ENCODE measurements at places on chromosomes 6 and 20.

GRCh38 chr6:41222045-41222444 is 6.1 kb upstream of the TREML4 start:
- H3K4me1 ChIP-seq = no peaks in the 10 kb centered on the region
- DNase-seq = no peak
- no peaks in the 10 kb centered on the region for H3K36me3 ChIP-seq

DNA sequence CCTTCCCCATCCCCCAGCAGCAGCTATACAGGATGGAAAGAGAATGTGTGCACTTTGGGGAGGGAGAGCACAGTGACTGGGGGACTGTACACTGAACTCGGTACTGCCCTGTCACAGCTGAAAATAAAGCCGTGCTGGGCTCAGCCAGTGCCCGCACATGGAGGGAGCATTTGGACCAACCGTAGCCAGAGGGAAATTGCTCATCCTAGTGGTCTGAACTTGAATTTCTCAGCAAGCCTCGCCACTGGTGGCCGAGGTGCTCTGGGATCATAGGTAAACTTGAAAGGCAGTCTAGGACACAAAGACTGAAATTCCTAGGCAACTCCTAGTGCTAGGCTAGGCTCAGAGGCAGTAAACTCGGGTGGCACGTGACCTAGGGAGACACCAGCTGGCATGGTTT is 61.0 kb downstream of the DZANK1 start:
- no peaks in the 10 kb centered on the region for H3K36me3 ChIP-seq
- H3K4me1 ChIP-seq = peaks cover 9% of the 10 kb centered on the region
- H3K27me3 ChIP-seq = no peaks in the 10 kb centered on the region
- H3K4me3 ChIP-seq = no peak overlapping the region
- no peak for DNase-seq

- no peaks in the 10 kb centered on the region for H3K27me3 ChIP-seq
- no peak for DNase-seq
- no peak overlapping the region for H3K4me3 ChIP-seq
- H3K36me3 ChIP-seq = no peaks in the 10 kb centered on the region
- peak overlapping the region; percentile 61 for H3K27ac ChIP-seq
These were observed 19.7 kb downstream of the RAB44 start for GRCh38 chr6:36717231-36717825.

DNA sequence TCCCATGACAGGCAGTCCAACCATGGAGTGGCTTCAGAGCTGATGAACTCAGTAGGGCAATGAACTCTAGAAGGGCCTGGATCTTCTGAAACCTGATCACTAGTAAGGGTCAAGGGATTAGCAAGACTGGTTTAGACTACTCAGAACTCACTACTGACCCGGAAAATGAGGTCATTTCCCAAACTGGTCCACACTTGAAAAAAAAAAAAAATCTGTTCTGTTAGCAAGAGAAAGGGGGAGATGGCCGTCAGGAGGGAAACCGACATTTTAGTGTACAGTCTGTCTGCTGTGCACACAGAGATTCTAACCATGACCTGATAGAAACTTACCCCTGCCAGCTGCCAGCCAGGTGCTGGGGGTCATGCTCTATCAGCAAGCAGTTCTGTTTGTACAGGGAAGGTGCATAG is 262.4 kb upstream of the AGPAT4 start:
- no peaks in the 10 kb centered on the region for H3K4me1 ChIP-seq
- no peak overlapping the region for H3K4me3 ChIP-seq
- DNase-seq = no peak
- no peaks in the 10 kb centered on the region for H3K27me3 ChIP-seq

GRCh38 chr20:58450254-58450653 is 61.2 kb downstream of the VAPB start:
- peaks cover 23% of the 10 kb centered on the region for H3K36me3 ChIP-seq
- no peaks in the 10 kb centered on the region for H3K27me3 ChIP-seq
- no peak for DNase-seq
- no peak overlapping the region for H3K4me3 ChIP-seq
- peaks cover 5% of the 10 kb centered on the region for H3K4me1 ChIP-seq

DNA sequence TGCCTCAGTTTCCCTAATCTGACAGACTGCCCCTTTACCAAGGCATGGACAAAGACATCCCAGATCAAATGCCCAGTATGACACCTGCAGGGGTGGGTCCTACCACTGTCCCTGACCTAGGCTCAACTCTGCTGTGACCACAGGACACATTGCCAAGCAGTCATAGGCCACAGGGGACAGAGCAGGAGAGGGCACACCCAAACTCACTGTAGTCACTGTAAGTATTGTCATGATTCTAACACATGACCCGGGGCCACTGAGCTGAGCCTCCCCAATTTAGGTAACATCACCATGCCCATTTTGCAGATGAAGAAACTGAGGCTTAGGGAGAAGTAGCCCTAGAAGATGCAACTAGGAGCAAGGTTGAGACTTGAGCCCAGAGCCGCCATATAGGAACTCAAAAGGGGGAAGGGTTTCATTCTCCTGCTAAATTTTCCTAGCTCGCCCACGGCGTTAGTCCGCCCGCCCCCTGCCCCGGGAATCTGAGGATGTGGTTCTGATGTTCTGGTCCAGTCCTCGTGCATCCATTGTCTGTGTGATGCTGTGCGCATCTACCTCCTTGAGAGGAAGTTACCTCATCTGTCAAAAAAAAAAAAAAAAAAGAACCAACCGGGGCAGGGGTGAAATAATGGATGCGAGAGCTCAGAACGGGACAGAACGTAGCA is 44.8 kb downstream of the PMEPA1 start:
- no peaks in the 10 kb centered on the region for H3K36me3 ChIP-seq
- H3K27me3 ChIP-seq = no peaks in the 10 kb centered on the region
- DNase-seq = no peak
- no peak overlapping the region for H3K4me3 ChIP-seq
- no peaks in the 10 kb centered on the region for H3K4me1 ChIP-seq

DNA sequence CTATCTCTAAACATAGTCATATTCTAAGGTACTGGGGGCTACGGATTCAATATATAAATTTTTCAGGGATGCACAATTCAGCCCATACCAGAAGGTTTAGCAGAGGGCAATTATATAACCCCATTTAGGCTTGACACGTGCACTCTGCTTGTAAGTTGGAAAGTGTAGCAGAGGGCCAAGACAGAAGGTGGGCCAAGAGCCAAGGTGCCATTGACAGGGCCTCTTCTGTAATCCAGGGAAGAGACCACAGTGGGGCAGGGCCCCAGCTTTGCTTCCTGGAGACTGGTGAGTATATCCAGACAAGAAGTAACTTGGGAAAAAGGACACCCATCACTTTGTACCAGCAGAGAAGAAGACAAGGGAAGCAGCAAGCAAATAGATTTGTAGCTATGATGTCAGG is 672.4 kb upstream of the MARCKS start:
- no peaks in the 10 kb centered on the region for H3K36me3 ChIP-seq
- H3K4me3 ChIP-seq = no peak overlapping the region
- DNase-seq = no peak
- H3K27me3 ChIP-seq = no peaks in the 10 kb centered on the region

DNA sequence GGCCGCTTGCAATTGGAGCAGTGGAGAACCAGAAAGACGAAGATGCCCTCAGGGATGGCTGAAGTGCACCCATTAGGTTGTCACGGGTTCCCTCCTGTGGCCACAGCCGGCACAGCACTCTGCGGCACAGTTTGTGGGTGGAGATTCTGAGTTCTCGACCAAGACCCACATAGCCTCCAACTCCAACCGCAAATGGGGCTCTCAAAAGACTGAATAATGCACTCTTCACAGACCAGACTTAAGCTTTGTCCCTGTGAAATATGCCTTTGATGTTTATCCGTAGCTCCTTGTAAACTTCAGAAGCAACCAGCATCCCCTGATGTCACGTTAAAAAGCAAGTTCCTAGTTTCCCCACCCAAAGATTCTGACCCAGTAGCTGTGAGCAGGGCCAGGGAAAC is 934 bp upstream of the CST9 start:
- H3K4me3 ChIP-seq = no peak overlapping the region
- H3K4me1 ChIP-seq = no peaks in the 10 kb centered on the region
- no peak overlapping the region for H3K27ac ChIP-seq
- peak; percentile 75 for DNase-seq

DNA sequence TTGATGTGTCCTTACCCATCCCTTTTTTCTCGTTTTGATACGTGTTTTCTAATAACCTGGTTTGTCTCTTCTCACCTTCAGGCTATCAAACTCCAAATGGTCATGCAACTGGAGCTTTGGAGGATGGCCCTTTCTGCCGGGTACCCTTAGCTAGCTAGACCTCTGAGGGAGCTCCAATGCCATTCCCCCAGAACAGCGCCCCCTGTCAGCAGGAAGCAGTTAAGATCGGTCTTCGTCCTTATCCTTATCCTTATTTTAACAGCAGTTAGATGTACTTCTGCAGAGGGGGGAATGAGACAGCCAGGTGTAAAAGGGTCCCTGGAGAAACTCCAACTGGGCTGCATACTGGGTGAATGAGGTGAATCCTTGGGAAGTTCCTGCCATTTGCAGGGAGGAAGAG is 37.2 kb downstream of the SEL1L2 start:
- no peaks in the 10 kb centered on the region for H3K27me3 ChIP-seq
- no peak overlapping the region for H3K4me3 ChIP-seq
- no peak for DNase-seq
- no peak overlapping the region for H3K27ac ChIP-seq

DNA sequence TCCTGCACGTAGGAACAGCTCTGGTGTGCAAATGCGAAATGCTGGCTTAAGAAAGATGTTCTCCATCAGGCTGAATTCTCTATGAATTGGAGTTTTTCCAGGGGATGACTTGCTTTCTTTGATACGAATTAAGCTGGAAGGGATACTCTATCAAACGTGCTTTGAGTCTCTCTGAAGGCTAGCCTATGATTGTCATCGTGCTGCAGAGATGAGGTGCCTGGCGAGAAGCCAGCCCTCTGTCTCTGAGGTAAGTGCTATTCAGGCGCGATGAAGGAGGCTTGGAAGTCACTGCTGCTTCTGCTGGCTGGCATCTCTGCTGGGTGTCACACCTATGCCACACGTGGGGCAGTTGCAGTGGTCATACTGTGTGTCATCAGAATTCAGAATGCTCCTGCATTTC is 223.7 kb downstream of the TAF4 start:
- no peak overlapping the region for H3K4me3 ChIP-seq
- no peak for DNase-seq
- no peaks in the 10 kb centered on the region for H3K36me3 ChIP-seq
- H3K4me1 ChIP-seq = no peaks in the 10 kb centered on the region

GRCh38 chr20:33685328-33686099 is 671 bp downstream of the E2F1 start:
- peaks cover 87% of the 10 kb centered on the region for H3K4me1 ChIP-seq
- H3K36me3 ChIP-seq = peaks cover 29% of the 10 kb centered on the region

Data from activated CD4-positive, alpha-beta T cell treated with anti-CD3 and anti-CD28 coated beads, Interleukin-2, amount 10 ng/mL, durations not matched to agents 7 days and 5 days (primary cell).